Type B pancreatic cell (in vitro differentiated cells): ENCODE measurements at places on chromosomes 4 and X. TPM values are rescaled to one million over a fixed set of nuclear protein-coding genes. Genes with fewer than 3 reads are reported as not detected.
A peak's percentile ranks its signal among the peaks of the same experiment; 100 is the strongest.

DNA sequence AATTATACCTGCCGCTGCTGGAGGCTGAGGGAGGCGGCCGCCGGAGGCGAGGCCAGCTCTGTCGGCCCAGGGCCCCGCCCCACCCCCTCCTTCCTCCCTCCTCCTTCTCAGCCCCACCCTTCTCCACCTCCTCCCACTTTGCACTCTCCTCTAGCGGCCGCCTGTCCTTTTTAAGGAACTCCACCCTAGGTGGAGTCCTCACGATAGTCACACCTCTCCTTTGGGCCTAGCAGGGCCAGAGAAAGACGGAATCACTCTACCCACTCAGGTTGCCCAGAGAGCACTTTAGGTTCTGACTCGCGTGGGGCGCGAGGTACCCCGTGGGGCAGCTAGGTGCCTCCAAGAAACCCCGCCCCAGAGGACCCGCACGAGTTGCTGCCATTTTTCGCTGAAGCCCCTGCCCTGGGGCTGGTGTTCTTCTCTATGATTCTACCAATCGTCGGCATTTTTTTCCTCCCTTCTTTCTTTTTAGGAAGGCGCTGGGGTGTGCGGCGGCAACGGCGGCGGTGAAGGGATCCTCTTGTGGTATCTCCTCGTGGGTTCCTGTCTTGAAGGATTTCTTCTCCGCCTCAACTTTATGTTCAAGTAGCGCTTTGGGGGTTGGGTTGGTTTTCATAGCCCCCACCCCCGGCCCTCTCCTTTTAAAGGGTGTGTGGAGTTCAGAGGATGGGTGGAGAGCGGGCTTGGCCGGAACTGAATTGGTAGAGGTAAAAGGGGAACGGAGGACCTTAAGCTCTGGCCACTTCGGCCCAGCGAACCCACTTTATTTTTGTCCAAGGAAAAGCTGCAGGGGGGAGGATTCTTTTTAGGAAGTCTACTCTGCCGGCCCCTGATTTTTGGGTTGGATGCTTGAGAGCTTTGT, at the start of gene KLF8:
Gene KLF8 (plus strand): TSS at position 136 of the 862 bp plus-strand sequence. CDS start 979 bp downstream, outside the sequence.
- no peaks in the 10 kb centered on the region for H3K36me3 ChIP-seq
- H3K27me3 ChIP-seq, result peaks cover 32% of the 10 kb centered on the region
- DNase-seq, result no peak
- peak within 1 kb of the TSS; percentile 87 for H3K4me3 ChIP-seq

The GDPD2 gene
- 2.0 and 4.0 TPM in 2 replicates for total RNA-seq

GRCh38 chr4:128633067-128633466, 176.4 kb upstream of the JADE1 start:
- no peak overlapping the region for H3K27ac ChIP-seq
- H3K27me3 ChIP-seq, result no peaks in the 10 kb centered on the region
- no peaks in the 10 kb centered on the region for H3K36me3 ChIP-seq
- no peak for DNase-seq

DNA sequence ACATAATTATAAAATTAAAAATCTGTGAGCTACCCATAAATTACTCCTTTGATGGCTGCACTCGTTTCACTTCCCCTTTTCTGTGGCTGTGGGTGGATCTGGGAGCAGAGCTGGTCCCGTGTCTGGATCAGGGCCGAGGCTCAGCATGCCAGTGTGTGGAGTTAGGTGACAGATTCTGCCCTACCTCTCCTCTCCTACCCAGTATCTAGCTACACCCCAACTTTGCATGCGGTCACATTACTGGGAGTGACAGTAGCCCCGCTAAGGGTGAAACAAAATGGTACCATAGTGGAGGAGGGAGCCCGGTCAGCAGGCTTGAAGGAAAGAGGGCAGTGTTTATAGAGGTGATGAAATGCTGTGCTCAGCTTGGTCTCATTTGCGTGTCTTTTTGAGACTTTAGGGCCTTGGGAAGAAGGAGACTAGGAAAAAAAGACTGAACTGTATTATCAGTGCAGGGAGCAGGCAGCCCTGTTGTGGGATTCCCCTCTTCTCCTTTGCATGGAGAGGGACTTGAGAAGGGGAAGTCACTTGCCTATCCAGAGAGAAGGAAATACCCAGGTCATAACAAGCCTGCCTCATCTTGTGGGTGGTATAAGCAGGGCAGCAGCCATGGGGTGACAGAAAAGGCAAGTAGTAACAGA, 48.4 kb downstream of the ARHGAP10 start:
- H3K36me3 ChIP-seq, result peaks cover 3% of the 10 kb centered on the region
- peaks cover 15% of the 10 kb centered on the region for H3K4me1 ChIP-seq
- H3K4me3 ChIP-seq, result no peak overlapping the region

The NAP1L2 gene
- total RNA-seq, result 2.1 and 2.5 TPM in 2 replicates

DNA sequence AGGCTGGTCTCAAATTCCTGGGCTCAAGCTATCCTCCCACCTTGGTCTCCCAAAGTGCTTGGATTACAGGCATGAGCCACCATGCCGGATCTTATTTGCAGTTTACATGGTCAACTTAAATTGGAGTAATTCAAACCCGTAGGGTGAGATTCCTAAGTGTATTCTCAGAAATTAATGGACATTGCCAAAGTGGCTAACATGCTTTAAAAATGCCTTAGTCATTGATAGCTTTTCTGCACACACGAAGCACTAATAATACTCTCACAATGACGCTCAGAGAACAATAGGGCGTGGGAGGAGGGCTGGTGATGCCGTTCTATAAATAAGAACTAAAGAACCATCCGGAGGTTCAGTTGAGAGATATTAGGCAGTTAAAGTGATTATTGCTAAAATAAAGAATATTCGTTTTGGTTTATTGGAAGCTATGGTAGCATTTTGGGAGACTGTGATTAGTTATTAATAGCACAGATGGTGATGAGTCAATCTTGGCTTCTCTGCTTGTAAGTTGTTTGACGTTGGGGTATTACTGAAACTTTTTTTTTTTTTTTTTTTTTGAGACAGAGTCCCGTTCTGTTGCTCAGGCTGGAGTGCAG, 79.1 kb downstream of the TRAPPC11 start:
- peak overlapping the region; percentile 87 for H3K27ac ChIP-seq
- DNase-seq, result no peak
- peaks cover 4% of the 10 kb centered on the region for H3K4me1 ChIP-seq
- H3K27me3 ChIP-seq, result peaks cover 5% of the 10 kb centered on the region
- peaks cover 4% of the 10 kb centered on the region for H3K36me3 ChIP-seq
- H3K4me3 ChIP-seq, result no peak overlapping the region

- no peak for DNase-seq
- peaks cover 13% of the 10 kb centered on the region for H3K4me1 ChIP-seq
- no peak overlapping the region for H3K27ac ChIP-seq
Measured at GRCh38 chrX:6777238-6778002, 242.5 kb upstream of the VCX3A start.

- no peaks in the 10 kb centered on the region for H3K36me3 ChIP-seq
- H3K27ac ChIP-seq, result peak overlapping the region; percentile 94
- peaks cover 14% of the 10 kb centered on the region for H3K4me1 ChIP-seq
- H3K4me3 ChIP-seq, result peak overlapping the region; percentile 72
Measured at GRCh38 chr4:183438458-183439113, 5.8 kb upstream of the CDKN2AIP start.
